ENCODE measurements at places on chromosomes 12 and 14.

DNA sequence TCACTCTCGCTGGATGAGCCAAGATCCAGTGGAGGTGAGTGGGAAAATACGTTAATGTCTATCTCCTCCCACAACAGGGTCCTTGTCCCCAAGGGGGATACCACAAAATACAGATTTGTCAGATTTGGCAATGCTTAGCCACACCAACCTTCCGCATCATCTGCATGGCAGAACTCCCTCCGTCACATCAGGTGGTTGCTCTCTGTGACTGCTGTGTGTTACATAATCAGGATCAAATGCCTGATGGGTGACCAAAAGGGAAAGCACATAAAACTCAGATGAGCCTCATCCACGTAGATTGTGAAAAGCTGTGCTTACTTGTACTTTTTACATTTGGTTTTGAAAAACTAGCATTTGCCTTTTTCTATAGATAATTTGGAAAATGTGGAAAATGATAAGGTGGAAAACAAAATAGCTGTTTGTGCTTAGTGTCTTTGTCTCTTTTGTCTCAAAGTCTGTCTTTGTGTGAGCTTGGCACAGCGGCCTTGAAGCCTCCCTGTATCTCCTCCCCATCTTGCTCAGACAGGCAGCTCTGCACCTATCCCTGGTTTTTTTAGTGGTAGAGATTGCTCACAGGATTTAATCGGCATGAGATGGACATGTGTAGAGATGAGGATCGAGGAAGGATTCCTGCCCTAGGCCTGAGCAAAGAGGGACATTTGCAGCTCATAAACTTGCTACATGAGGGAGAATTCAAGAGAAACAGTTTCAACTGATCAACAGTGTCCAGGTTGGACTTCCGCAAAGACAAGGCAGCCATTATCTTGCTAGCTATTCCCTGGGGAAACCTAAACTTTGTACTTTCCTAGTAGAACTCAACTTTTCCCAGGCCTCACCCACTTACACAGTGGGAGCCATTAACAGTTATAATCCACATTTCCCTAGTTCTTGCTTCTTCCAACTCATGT, 3.6 kb upstream of the FGF6 start:
- no peak for DNase-seq

- peak; percentile 16 for DNase-seq
These were observed 15.0 kb downstream of the NDUFA12 start for GRCh38 chr12:94988471-94988870.

DNA sequence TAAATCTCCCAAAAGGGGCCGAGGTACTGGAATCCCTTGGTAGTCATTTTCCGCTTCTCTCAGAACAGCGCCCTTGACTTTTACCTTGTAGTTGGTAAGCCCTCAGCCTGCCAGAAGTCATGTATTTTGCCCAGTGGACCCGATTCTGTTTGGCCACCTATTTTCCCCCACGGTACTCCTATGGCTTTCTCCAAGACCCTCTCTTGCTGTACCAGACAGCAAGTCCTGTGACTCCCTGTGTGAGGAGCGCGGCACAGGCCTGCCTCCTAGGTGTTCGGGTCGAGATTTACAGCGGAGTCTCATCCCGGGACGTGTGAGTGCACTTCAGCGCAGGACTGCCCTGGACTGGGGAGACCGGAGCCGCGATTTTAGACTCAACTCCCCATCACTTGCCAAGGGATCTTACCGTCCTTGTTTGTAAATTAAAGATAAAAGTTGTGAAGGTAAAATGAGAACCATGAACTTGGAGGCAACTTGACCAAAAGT, 1.1 kb upstream of the MBD6 start:
- DNase-seq = peak; percentile 18

GRCh38 chr12:48080285-48080684, 25.6 kb downstream of the SENP1 start:
- DNase-seq = no peak

GRCh38 chr12:81727391-81727790, 31.8 kb downstream of the PPFIA2 start:
- DNase-seq = no peak

- DNase-seq = no peak
These were observed 25.3 kb downstream of the MYBPC1 start for GRCh38 chr12:101619858-101620761.

GRCh38 chr12:44248436-44248835, 412.6 kb downstream of the TMEM117 start:
- no peak for DNase-seq

GRCh38 chr14:85532374-85533022, 2.6 kb downstream of the FLRT2 start:
- no peak for DNase-seq
